ENCODE measurements at places on chromosomes 1 and 21. TPM values are rescaled to one million over a fixed set of nuclear protein-coding genes. Genes with fewer than 3 reads are reported as not detected.

Gene TTC22
- not detected for total RNA-seq

Gene S100A7
- not detected for total RNA-seq

Gene HES3
- not detected for total RNA-seq

Gene FAM72C
- 0.83 TPM for total RNA-seq

Gene EPS8L3
- not detected for total RNA-seq

DNA sequence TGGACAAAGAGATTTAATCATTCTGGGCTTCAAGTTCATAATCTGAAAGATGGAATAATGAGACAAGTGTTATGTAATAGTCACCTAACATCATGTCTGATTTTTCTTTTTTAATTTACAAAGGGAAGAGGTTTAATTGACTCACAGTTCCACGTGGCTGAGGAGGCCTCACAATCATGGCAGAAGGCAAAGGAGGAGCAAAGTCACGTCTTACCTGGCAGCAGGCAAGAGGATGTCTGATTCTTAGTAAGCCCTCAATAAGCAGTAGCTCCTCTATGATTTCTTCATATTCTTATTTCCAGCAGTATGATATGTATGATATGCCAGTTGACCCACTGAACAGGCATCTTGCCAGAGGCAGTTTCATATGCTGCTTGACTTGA lies 152.7 kb downstream of the S1PR1 start:
- DNase-seq, result no peak

DNA sequence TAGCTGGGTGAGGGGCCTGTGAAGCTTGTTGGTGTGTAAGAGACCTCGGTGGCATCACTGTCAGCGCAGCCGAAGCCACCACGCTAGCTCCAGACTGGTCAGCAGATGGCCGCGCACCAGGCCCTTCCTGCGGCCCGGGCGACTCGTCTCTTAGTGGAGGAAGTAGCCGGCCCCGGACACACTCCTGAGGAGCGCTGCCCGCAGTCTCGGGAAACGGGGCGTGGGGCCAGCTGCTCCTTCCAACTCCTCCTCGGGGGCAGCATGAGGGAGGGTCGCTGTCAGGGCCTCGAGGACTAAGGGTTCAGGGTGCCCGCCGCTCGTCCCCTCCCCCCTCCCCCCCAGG lies 20.4 kb downstream of the H3-3A start:
- DNase-seq, result no peak

GRCh38 chr21:44304877-44305293 lies 5.0 kb downstream of the PFKL start:
- DNase-seq, result peak; percentile 23

- DNase-seq, result peak; percentile 54
Measured at GRCh38 chr21:35525443-35525842, 476.3 kb upstream of the RUNX1 start.

DNA sequence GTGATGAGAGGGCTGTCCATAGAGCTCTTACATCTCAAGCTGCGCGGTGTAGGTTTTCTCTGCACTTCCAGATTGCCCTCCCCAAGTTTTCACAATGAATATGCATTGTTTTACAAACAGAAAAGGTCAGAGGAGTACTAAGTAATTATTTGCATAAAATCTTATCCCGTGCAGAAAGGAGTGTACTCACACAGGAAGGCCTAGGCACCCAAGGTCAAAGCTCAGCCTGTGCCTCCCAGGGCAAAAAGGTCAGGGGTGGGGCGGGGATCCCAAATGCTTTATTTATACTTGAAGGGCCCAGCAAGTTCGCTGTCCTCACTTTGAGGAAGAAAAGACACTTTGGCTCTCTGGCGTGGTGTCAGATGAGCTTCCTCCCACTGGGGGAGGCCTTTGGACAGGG lies 10.3 kb upstream of the KCNE1 start:
- no peak for DNase-seq

DNA sequence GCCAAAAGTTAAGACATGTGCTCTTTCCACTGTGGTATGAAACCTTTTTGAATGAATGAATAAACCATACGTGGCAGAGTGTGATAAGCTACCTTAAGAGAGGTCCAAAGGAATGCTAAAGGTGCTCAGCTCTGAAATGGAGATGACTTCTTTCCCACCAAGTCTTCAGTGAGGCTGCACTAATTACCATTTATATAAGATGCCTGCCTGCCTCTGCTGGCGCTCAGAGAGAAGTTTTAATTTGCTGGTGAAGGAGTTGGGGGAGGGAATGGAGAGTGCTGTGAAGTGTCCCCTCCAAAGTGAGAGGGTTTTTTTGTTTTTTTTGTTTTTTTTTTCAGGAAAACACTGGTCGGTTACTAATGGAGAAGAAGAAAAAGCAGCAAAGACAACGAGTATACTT lies 559.0 kb downstream of the OMA1 start:
- no peak for DNase-seq

Data from IMR-90 (cell line).